Activated naive CD4-positive, alpha-beta T cell treated with Interleukin-2 at 50 U/mL for 16 hours (primary cell): ENCODE measurements at places on chromosomes 4 and X.

DNA sequence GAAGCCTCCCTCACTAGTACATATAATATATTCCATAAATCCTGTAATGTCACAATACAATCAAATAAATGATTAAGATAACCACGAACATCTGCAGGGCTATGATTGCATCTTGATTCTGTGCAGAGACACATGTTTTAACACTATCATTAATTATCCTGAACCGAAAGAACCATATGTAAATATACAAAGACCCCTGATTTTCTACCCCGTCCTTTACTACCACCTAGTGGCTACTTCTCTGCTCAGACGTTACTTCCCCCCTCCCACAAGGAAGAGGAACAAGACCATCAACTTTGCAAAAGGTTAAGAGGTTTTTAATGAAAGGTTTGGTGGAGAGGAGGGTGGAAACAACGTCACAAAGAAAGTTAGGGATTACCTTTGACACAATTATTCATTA lies 134.0 kb downstream of the COL4A6 start:
- no peak for DNase-seq

GRCh38 chrX:68912113-68912512 lies 83.3 kb downstream of the EFNB1 start:
- no peak for DNase-seq

DNA sequence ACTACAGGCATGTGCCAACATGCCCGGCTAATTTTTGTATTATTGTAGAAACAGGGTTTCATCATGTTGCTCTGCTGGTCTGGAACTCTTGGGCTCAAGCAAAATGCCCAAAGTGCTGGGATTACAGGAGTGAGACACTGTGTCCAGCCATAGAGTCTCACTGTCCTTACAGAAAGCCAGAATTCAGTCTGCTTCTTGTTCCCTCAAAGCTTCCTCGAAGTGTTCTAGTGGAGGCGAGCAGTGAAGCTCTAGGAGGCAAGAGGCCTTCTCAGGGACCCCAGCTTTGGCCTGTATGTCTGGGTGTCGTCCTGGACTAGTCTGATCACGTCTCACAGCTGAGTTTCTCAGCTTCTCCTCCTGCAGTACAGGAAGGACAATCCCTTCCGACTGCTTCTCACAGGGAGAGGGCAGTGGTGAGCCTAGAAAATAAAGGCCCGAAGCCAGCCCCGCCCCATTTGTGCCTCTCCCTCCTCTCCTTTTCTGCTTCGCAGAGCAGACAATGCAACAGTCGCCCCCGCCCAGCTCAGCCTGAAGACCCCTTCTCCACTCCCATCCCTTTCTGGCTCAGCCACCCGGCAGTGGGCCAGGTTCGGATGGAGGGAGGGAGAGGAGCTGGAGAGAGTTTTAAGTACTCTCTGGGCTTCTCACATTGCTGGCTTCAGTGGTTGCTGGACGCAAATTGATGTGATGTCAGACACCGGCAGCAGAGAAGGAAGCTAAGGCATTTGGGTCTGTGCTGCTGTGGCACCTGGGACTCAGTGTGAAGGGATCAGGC lies 11.1 kb upstream of the FAM3A start:
- peak; percentile 65 for DNase-seq

DNA sequence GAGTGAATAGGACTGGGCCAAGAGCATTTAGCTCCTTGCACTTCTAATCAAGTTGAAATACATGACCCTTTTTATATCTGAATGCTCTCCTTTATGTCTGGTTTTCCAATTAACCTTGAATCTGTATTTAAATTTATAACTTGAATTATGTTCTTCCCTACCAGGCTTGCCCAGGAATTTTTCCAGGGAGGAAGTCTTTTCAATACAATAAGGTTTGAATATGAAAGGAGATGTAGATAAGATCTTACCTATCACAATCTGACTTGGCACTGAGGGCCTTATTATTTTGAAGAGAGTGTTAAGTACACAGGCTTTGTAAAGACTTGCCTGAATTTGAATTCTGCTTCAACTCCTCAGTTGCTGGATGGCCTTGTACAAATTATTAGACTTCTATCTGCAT lies 555.7 kb downstream of the PCDH7 start:
- DNase-seq = no peak

- no peak for DNase-seq
Measured at GRCh38 chrX:25039036-25039435, 23.3 kb upstream of the ARX start.

DNA sequence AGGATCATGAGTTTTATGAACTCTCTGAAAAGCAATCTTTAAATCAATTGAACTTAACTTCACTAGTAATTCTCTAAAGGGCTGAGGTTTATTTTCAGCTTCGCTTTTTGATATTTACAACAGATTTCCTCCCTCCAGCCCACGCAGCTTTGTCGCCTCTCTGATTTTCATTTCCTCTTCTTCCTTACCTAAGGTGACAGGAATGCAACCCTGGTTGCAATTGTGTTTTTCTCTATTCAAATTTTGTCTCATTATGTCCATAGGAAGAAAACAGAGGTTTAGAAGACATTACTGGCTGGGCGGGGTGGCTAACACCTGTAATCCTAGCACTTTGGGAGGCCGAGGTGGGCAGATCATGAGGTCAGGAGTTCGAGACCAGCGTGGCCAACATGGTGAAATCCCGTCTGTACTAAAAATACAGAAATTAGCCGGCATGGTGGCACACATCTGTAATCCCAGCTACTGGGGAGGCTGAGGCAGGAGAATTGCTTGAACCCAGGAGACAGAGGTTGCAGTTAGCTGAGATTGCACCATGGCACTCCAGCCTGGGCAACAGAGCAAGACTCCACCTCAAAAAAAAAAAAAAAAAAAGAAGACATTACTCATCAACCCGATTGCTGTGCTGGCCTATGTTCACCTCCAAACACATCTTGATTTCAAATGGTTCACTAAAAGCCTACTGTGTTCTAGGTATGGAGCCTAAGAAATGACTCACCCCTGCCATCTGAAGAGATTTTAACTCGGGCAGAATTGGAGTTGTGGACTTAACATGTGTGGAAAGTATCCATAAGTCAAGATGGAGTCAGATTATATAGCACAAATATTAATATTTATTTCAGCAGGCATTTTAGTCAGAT lies 36.8 kb downstream of the VSIG4 start:
- DNase-seq = no peak

GRCh38 chrX:68947882-68948605 lies 119.2 kb downstream of the EFNB1 start:
- DNase-seq = no peak

DNA sequence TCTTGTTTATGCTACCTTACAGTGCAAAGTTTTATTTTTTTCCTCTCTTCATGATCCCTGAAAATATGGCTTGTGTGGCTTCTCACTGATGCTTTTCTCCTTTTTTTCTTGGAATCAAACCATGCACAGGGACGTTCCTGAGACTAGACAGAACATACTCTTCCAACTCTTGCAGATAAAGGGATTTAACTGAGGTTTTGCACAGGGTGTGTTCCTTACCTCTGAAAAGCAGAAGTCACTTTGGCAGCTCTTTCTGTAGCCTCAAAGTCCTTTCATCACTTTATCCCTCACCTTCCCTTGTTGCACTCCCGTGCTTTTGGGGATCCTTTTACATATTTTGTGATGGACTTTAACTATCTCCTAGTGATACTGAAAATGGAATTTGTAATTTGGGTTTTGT lies 300.1 kb downstream of the SPRY1 start:
- DNase-seq = no peak

DNA sequence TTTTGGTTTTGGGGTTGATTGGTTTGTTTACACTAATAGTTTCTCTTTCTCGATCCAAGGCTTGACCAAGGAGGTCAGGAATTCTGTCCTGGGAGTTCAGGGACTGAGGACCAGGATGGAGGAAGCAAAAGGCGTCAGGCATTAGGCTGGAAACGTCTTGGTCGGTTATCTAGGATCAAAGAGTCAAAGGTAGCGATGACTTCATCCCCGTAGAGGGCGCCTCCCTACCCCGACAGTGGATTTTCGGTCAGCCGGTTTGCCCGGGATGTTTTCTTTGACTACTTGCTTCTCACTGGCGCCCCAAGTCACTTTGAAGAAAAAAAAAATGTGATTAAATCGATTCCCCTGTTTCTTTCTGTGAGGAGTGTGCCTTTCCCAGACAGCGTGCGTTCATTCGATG lies 980 bp upstream of the FHDC1 start:
- DNase-seq = no peak

GRCh38 chrX:49165901-49166881 lies 3.6 kb downstream of the MAGIX start:
- DNase-seq = peak; percentile 76

- DNase-seq = no peak
Measured at GRCh38 chrX:68387776-68388175, 45.5 kb downstream of the OPHN1 start.

GRCh38 chr4:74536557-74536956 lies 91.6 kb downstream of the AREG start:
- DNase-seq = no peak

- DNase-seq = no peak
Measured at GRCh38 chr4:48681856-48682255, 98.2 kb downstream of the FRYL start.

DNA sequence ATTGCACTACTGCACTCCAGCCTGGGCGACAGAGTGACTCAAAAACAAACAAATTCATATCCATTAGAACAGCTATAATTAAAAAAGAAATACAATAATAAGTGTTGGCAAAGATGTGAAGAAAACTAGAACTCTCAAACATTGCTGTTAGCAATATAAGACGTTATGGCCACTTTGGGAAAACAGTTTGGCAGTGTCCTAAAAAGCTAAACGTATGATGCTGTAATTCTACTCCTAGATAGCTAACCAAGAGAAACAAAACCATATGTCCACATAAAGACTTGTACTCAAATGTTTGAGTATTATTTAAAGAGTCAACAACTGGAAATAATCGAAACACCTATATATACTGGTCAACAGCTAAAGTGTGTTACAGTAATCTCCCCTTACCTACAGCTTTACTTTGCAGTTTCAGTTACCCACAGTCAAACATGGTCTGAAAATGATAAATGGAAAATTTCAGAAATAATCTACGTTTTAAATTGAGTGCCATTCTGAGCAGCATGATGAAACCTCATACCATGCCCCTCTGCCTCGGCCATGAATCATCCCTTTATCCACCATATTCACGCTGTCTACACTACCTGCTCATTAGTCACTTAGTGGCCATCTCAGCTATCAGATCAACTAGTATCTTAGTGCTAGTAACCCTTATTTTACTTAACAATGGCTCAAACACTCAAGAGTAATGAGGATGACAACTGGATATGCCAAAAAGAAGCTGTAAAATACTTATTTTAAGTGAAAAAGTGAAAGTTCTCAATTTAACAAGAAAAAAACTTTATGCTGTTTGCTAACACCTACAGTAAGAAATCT lies 4.9 kb downstream of the ELF2 start:
- DNase-seq = peak; percentile 8

GRCh38 chr4:20301161-20301560 lies 49.5 kb downstream of the SLIT2 start:
- DNase-seq = no peak

GRCh38 chr4:168981942-168982341 lies 28.1 kb downstream of the CBR4 start:
- no peak for DNase-seq

- DNase-seq = no peak
Measured at GRCh38 chr4:74189331-74190043, 31.6 kb downstream of the MTHFD2L start.

- DNase-seq = no peak
Measured at GRCh38 chr4:4613641-4614286, 71.9 kb upstream of the STX18 start.

DNA sequence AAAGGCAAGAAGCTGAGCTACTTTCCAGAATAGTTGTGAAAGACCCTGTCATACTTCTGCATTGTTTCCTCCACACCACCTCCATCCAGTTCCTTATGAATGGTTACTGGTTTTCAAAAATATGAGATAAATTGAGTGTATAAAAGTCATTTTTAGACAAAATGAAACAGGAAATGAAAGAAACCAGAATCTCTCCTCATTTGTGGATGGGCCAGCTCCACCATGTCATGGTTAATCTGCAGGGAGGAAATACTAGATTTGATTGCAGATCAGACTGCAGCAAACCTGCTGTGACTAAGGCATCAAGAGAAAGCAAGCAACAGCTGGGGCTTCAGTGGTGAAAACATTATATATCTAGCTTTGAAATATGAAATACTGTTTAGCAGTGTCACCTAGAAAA lies 23.8 kb downstream of the F9 start:
- DNase-seq = no peak

GRCh38 chrX:119552508-119552907 lies 12.7 kb downstream of the STEEP1 start:
- DNase-seq = no peak

- DNase-seq = no peak
Measured at GRCh38 chrX:31154946-31155345, 83.1 kb upstream of the FTHL17 start.

- no peak for DNase-seq
Measured at GRCh38 chr4:78100060-78100459, 42.9 kb downstream of the FRAS1 start.

GRCh38 chr4:73828956-73829355 lies 7.5 kb upstream of the CXCL6 start:
- no peak for DNase-seq

GRCh38 chr4:169660929-169661328 lies 40.6 kb downstream of the CLCN3 start:
- DNase-seq = no peak

DNA sequence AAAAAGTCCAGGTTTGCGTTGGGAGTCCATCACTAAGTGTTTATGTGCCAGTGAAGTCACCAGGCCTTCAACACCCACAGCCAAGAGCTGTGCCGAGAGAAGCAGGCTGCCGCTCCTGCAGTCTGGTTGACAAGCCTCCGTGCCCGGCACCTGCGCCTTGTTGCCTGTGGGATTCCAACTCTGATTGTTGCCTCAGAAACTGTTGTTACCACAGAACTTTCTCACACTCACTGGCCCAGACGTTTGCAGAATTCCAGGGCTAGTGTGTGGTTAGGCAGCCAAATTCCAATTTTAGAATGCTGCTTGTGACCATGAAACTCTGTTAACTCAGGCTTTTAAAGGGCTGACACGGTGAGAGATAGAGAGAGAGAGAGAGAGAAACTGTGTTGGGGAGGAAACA lies 119.5 kb upstream of the LIMCH1 start:
- DNase-seq = no peak

GRCh38 chrX:39985551-39985950 lies 112.2 kb downstream of the BCOR start:
- DNase-seq = no peak

- DNase-seq = no peak
Measured at GRCh38 chr4:40134206-40134917, 62.5 kb upstream of the RHOH start.
